A549 treated with ZK216348 at 1 μM for 4 hours (cell line): ENCODE measurements at places on chromosomes 2 and 18. TPM values are rescaled to one million over a fixed set of nuclear protein-coding genes. Genes with fewer than 3 reads are reported as not detected.

The ALPP gene
- 2.4 to 3.3 TPM (median 2.7 TPM) in 5 replicates for total RNA-seq

The SRD5A2 gene
- 0.04 to 0.06 TPM (median 0.06 TPM) in 3 of 5 replicates, not detected in the others for total RNA-seq

The NT5DC4 gene
- not detected in 5 replicates for total RNA-seq

The CDK15 gene
- total RNA-seq: not detected in 5 replicates

The IL36RN gene
- total RNA-seq: 0.06 to 0.13 TPM in 2 of 5 replicates, not detected in the others
